ENCODE measurements at places on chromosomes 13 and 19.

DNA sequence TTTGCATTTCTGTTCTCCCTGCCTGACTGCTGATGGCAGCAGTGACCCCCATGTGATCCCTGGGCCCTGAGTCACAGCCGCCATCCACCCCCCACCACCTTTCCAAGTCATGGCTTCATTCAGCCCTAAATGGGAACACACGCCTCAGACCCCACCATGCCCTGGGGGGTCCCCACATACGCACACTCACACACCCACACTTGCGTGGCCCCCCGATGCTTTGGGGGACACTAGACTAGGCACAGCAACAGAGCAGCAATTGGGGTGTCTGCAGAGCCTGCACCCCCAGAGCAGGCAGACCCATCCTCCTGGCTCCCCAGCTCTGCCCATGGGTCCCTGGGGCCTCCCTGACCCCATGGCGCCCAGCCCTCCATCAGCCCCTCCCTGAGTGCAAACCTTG lies 5.5 kb upstream of the ISYNA1 start:
- no peak for DNase-seq

GRCh38 chr13:83691966-83692365 lies 190.3 kb downstream of the SLITRK1 start:
- DNase-seq, result no peak

DNA sequence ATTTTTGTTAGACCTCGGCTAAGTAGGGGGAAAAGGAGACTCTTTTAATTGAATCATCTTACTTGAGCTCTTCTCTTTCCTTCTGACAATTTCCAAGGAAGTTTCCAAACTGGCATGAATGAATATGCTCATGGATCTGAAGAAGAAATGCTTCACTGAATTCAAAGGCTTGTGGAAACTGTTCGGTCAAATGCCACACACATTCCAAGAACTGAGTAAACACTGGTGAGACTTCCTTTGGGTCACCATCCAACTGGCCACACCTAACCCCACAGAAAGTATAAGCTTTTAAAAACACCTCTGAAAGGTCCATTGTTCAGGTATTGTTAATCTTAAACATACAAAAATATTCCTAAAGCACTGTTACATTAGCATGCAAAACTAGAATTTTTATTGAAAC lies 33.6 kb downstream of the MTMR6 start:
- peak; percentile 21 for DNase-seq

DNA sequence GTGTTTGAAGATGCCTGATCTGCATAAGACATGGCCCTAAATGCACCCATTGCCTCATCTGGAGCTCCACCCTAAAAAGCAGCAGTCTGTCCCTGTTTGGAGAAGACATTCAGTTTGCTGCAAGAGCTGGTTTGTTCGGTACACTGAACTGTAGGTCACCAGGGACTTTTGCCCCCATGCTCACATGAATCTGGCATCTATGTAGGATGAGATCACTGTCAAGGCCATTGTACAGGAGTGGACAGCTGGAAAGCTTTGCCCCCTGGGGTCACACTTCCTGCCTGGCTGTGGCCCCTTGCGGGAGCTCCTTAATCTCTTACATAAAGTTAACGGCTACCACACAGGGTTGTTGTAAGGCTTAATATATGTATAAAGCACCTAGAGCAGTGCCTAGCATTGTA lies 73.0 kb downstream of the IPO5 start:
- DNase-seq, result no peak

DNA sequence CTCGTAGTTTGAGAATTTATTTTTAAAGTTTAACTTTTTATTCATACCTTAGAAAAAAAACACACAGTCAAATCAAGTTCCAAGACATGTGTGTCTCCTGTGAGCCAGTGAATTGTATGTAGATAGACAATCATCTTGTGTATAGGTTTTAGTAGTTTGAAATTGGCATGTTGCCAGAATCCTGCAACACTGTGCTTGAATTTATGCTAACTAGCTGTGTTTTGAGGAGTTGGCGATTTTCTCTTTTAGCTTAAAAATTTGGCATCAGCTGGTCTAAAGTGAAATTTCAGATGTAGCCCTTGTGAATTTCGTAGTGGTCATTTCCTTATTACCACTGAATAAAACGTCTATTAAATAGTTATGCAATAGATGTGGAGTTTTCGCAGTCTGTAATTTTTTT lies 213.2 kb downstream of the ATP8A2 start:
- no peak for DNase-seq
